A549 treated with DMSO at 1 μM for 4 hours (cell line): ENCODE measurements at places on chromosomes 4 and X. TPM values are rescaled to one million over a fixed set of nuclear protein-coding genes. Genes with fewer than 3 reads are reported as not detected.

Gene TLR3
- 0.21 to 0.60 TPM (median 0.36 TPM) in 5 replicates for total RNA-seq

Gene ATP1B4
- not detected in 5 replicates for total RNA-seq

Gene STARD8
- total RNA-seq, result 0.95 to 1.9 TPM (median 1.8 TPM) in 5 replicates

Gene MAGEE2
- total RNA-seq, result not detected in 5 replicates

Gene KLB
- total RNA-seq, result 0.10 to 0.16 TPM (median 0.13 TPM) in 5 replicates

Gene MMRN1
- total RNA-seq, result not detected in 5 replicates

Gene SPATA4
- total RNA-seq, result 0.07 to 0.55 TPM (median 0.17 TPM) in 4 of 5 replicates, not detected in the other

Gene STPG2
- not detected in 5 replicates for total RNA-seq

Gene RHOXF2
- total RNA-seq, result not detected in 5 replicates

Gene SLC9B1
- total RNA-seq, result 0.09 to 0.28 TPM (median 0.11 TPM) in 3 of 5 replicates, not detected in the others

Gene SOX3
- total RNA-seq, result not detected in 5 replicates

Gene CEP135
- 5.4 to 7.3 TPM (median 6.3 TPM) in 5 replicates for total RNA-seq

Gene ARMCX1
- 0.24 to 0.38 TPM (median 0.35 TPM) in 5 replicates for total RNA-seq

Gene SMIM10L2A
- total RNA-seq, result 0.17 to 0.29 TPM (median 0.17 TPM) in 5 replicates

Gene SLC26A1
- total RNA-seq, result 0.16 to 0.50 TPM (median 0.31 TPM) in 5 replicates

Gene RAB39B
- 0.66 to 0.85 TPM (median 0.85 TPM) in 5 replicates for total RNA-seq

Gene FRAS1
- total RNA-seq, result 2.3 to 3.4 TPM (median 3.3 TPM) in 5 replicates

Gene CTSO
- 0.87 to 1.1 TPM (median 0.88 TPM) in 5 replicates for total RNA-seq

Gene MAOA
- 0.16 to 0.49 TPM (median 0.40 TPM) in 5 replicates for total RNA-seq

Gene TEX11
- total RNA-seq, result not detected in 5 replicates

Gene CPLX1
- total RNA-seq, result 0.24 to 0.68 TPM (median 0.55 TPM) in 5 replicates

Gene TEX13C
- total RNA-seq, result 0.01 TPM in 1 of 5 replicates, not detected in the others

Gene TCP11X2
- total RNA-seq, result not detected in 5 replicates

Gene NEXMIF
- total RNA-seq, result 0.01 to 0.23 TPM (median 0.02 TPM) in 4 of 5 replicates, not detected in the other

Gene BLTP1
- total RNA-seq, result 6.7 to 9.3 TPM (median 8.5 TPM) in 5 replicates

Gene DCHS2
- total RNA-seq, result 0.02 TPM in 1 of 5 replicates, not detected in the others

Gene MAGEA9B
- 0.07 TPM in 1 of 5 replicates, not detected in the others for total RNA-seq

Gene AKAP4
- not detected in 5 replicates for total RNA-seq

Gene TMEM255A
- total RNA-seq, result 0.07 to 0.18 TPM (median 0.13 TPM) in 5 replicates

Gene TCEAL2
- not detected in 5 replicates for total RNA-seq
